ENCODE measurements at places on chromosomes 5 and 9. TPM values are rescaled to one million over a fixed set of nuclear protein-coding genes. Genes with fewer than 3 reads are reported as not detected.
A peak's percentile ranks its signal among the peaks of the same experiment; 100 is the strongest.

GRCh38 chr5:28281351-28281750, 1243.0 kb upstream of the CDH9 start:
- DNase-seq, result no peak
- no peaks in the 10 kb centered on the region for H3K27me3 ChIP-seq
- H3K36me3 ChIP-seq, result no peaks in the 10 kb centered on the region
- no peak overlapping the region for H3K27ac ChIP-seq
- no peak overlapping the region for H3K4me3 ChIP-seq

The CAVIN4 gene
- total RNA-seq, result 0.13 TPM

GRCh38 chr9:124262649-124262972, 4.9 kb downstream of the NEK6 start:
- no peaks in the 10 kb centered on the region for H3K27me3 ChIP-seq
- DNase-seq, result peak; percentile 77
- H3K4me3 ChIP-seq, result no peak overlapping the region
- H3K4me1 ChIP-seq, result peaks cover 36% of the 10 kb centered on the region
- H3K36me3 ChIP-seq, result no peaks in the 10 kb centered on the region
- H3K27ac ChIP-seq, result no peak overlapping the region

GRCh38 chr9:137407590-137408300, 15.2 kb downstream of the EXD3 start:
- no peak overlapping the region for H3K4me3 ChIP-seq
- no peaks in the 10 kb centered on the region for H3K27me3 ChIP-seq
- H3K27ac ChIP-seq, result no peak overlapping the region
- no peaks in the 10 kb centered on the region for H3K36me3 ChIP-seq
- no peak for DNase-seq

DNA sequence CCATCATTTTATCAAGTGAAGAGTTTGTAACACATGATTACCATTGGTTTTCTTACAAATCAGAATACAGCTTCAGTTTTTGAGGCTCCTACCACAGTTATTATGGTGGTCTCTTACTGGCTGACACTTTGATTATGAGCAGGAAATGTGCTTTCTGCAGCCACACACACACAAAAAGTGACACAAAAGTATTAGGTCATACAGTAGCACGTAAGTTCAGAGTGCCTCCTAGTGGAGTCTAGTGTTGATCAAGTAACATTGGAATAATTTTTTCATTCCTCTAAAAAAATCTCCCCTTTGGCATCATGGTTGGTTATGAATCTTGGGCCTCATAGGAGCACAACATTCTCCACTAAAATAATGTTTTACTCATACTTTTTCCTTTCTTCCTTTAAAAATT, 37.6 kb downstream of the PAM start:
- no peak for DNase-seq
- no peak overlapping the region for H3K27ac ChIP-seq
- H3K36me3 ChIP-seq, result no peaks in the 10 kb centered on the region
- H3K4me3 ChIP-seq, result no peak overlapping the region
- no peaks in the 10 kb centered on the region for H3K4me1 ChIP-seq
- H3K27me3 ChIP-seq, result no peaks in the 10 kb centered on the region

GRCh38 chr5:150559701-150560100, 51.8 kb downstream of the NDST1 start:
- H3K27ac ChIP-seq, result no peak overlapping the region
- no peaks in the 10 kb centered on the region for H3K36me3 ChIP-seq
- H3K4me1 ChIP-seq, result peaks cover 2% of the 10 kb centered on the region
- DNase-seq, result no peak
- no peaks in the 10 kb centered on the region for H3K27me3 ChIP-seq
- H3K4me3 ChIP-seq, result no peak overlapping the region

The ARSI gene
- total RNA-seq, result 0.57 TPM

GRCh38 chr9:33837138-33837537, 20.2 kb downstream of the UBE2R2 start:
- H3K27ac ChIP-seq, result no peak overlapping the region
- no peak overlapping the region for H3K4me3 ChIP-seq
- H3K4me1 ChIP-seq, result peaks cover 4% of the 10 kb centered on the region
- H3K27me3 ChIP-seq, result no peaks in the 10 kb centered on the region
- no peak for DNase-seq

- H3K4me1 ChIP-seq, result peaks cover 16% of the 10 kb centered on the region
- peak overlapping the region; percentile 74 for H3K27ac ChIP-seq
- no peaks in the 10 kb centered on the region for H3K36me3 ChIP-seq
- H3K4me3 ChIP-seq, result peak overlapping the region; percentile 77
- no peaks in the 10 kb centered on the region for H3K27me3 ChIP-seq
- peak; percentile 77 for DNase-seq
Observed at GRCh38 chr9:69174616-69175463, 763 bp downstream of the TJP2 start.

DNA sequence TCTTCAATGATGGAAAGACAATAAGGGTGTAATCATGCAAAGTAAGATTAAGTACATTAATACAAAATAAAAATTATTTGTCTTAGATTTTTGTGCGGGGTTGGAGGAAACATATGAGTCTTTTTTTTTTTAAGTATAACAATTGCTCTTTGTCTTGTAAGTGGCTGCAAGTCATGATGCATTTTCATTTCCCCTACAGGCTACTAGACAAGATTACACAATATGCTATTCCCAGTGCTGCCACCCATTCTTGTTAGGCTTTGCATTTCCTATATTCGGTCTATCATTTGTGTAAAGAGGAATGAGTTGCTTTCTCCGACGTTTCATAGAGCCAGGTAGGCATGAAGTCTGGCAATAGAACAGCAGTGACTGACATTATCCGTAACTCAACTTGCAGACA, 294.2 kb upstream of the CYLC2 start:
- no peak overlapping the region for H3K27ac ChIP-seq
- no peaks in the 10 kb centered on the region for H3K27me3 ChIP-seq
- no peak for DNase-seq
- H3K4me1 ChIP-seq, result no peaks in the 10 kb centered on the region

DNA sequence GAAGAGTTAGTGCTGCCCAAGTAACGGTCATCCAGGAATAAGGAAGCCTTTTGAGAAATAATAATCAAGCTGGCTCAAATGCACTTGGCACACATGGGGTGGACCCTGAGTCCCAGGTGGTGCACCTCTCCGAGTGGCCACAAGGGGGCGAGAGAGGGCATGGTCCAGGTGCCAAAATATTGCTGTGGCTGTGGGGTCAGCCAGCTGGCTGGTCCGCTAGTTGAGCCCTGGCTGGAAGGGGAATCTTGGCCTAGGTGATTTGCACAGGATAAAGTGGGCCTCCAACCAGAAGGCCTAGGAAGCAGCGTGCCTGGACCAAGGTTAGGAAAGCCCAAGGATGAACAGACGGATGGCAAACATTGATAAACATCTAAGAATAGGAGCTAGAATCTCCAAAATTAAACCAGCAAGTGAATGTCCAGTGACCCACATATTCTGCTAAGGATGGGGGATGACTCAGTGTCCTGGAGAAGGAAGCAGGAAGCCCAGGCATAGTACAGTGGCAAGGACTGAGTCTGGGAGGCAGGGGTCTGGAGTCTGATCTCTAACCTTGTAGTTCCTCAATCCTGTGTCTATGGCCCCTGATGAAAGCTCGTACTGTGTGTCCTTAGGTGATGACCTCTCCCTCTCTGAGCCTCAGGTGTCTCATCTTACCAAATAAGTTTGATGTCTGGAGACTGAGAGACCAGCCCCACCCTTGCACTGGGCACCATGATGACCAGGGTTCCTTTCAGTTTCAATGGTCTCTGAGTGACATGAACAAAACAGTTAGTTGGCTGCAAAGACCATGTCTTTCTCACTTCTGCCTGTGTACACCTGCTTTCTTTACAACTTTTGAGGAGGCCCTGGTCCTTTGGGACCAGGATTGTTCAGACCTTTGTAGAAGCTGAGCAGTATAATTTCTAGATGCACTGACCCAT, 19.2 kb upstream of the SHB start:
- peaks cover 3% of the 10 kb centered on the region for H3K4me1 ChIP-seq
- H3K27me3 ChIP-seq, result no peaks in the 10 kb centered on the region
- no peaks in the 10 kb centered on the region for H3K36me3 ChIP-seq
- DNase-seq, result peak; percentile 86
- H3K27ac ChIP-seq, result no peak overlapping the region

The C5 gene
- 4.6 TPM for total RNA-seq

DNA sequence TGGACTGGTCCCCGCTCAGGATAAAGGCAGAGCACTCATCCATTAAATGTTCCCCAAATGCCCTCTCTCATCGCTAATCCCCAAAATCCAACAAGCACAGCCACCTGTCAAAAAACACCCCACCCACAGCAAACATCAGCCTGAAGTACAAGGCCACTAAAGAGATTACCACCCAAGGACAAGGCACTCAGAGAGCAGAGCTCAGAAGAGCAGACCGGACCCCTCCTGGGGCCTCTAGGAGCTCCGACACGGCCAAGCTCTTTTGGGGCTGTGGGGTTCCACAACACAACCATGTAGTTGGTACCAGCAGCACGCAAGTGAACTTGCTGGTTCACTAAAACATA, 9.8 kb downstream of the VDAC1 start:
- DNase-seq, result no peak
- peak overlapping the region; percentile 3 for H3K27ac ChIP-seq
- no peaks in the 10 kb centered on the region for H3K27me3 ChIP-seq
- H3K4me1 ChIP-seq, result no peaks in the 10 kb centered on the region

DNA sequence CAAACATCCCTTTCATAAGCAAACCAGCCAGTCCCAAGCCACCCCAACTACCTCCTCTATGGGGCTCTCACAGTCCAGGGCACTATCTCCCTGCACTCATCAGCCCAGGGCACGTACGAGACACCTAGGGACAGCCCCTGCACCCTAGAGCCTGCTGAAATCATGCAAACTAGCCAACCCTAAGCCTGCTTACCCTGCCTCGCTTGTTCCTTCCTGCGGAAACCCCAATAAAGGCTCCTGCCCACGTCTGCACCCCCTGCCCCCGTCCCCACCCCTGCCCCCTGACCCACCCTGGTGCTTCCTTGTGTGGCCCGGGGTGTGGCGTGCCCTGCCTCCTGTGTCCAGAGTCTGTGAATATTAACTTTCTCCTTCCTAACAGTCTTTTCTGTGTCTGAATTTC, 135.9 kb downstream of the GADD45G start:
- no peaks in the 10 kb centered on the region for H3K4me1 ChIP-seq
- no peaks in the 10 kb centered on the region for H3K27me3 ChIP-seq
- H3K27ac ChIP-seq, result no peak overlapping the region

DNA sequence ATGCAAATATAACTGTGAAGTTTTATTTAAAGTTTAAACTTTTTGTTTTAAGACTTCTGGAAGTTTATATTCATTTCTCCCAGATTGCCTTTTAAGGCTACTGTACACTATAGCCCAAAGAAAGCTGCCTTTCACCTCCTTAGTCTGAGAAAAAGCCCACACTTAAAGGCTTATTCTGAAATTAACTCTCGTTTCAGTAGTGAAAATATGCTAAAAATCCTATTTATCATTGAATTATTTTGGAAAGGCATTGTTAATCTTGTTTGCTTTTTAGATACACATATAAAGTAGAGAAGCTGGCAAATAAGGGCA, 3.3 kb upstream of the PURA start:
- H3K27me3 ChIP-seq, result peaks cover 41% of the 10 kb centered on the region
- no peak for DNase-seq
- peaks cover 9% of the 10 kb centered on the region for H3K4me1 ChIP-seq
- H3K36me3 ChIP-seq, result no peaks in the 10 kb centered on the region

- no peak for DNase-seq
- no peak overlapping the region for H3K27ac ChIP-seq
- no peaks in the 10 kb centered on the region for H3K36me3 ChIP-seq
Observed at GRCh38 chr9:74803376-74804017, 84.2 kb downstream of the TRPM6 start.

- DNase-seq, result no peak
- no peaks in the 10 kb centered on the region for H3K36me3 ChIP-seq
- peaks cover 8% of the 10 kb centered on the region for H3K4me1 ChIP-seq
- H3K27ac ChIP-seq, result no peak overlapping the region
- H3K27me3 ChIP-seq, result no peaks in the 10 kb centered on the region
Observed at GRCh38 chr9:120916588-120916987, 10.0 kb downstream of the TRAF1 start.

GRCh38 chr5:168260353-168261226, 30.9 kb upstream of the WWC1 start:
- no peak overlapping the region for H3K27ac ChIP-seq
- no peak overlapping the region for H3K4me3 ChIP-seq

DNA sequence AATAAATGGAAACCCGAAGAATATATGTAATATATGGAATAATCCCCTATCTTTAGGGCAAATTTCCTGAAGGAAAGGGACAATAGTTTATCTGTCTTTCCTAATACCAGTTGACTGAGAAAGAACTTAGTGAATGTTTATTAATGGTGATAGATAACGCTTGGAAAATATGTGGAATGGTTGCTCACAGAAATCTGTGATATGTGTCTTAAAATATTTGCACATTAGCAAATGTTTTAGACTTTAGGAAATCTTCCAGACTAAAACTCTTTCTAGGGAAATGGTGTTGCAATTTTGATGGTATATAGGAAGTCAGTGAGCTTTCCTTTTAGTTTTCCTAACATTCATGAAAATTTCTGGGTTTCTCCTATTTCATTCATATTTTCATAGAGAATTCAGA, 90.4 kb downstream of the PIP5K1B start:
- peaks cover 6% of the 10 kb centered on the region for H3K4me1 ChIP-seq
- DNase-seq, result no peak
- H3K27ac ChIP-seq, result no peak overlapping the region
- H3K36me3 ChIP-seq, result no peaks in the 10 kb centered on the region

DNA sequence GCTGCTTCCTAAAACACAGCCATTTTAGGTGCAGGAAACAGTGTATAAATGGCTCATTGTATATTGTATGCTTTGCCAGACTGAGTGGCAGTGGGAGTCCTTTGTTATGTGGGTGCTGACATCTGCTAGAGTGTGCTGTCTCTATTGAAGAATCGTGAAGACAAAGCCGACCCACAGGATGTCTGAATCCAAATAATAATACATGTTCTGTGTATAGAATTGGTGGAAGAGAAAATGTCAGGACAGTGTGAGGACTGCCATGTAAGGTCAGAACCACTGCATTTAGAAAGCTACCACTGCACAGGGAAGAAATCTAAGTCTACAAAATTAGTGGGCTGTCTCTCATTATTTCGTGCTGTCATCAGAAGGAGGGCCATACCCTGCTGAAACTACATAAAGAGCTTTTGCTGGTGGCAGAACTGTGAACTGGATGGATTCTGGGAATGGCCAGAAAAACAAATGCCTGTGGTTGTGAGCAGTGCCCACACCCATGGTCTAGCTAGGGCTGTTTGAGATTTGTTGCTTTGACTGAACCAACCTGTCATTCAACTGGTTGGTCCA, 2.5 kb downstream of the IL7R start:
- no peaks in the 10 kb centered on the region for H3K27me3 ChIP-seq
- no peaks in the 10 kb centered on the region for H3K36me3 ChIP-seq
- no peak for DNase-seq
- no peak overlapping the region for H3K4me3 ChIP-seq
- no peaks in the 10 kb centered on the region for H3K4me1 ChIP-seq

GRCh38 chr9:79334711-79335110, 237.1 kb upstream of the TLE4 start:
- H3K4me1 ChIP-seq, result no peaks in the 10 kb centered on the region
- no peak overlapping the region for H3K27ac ChIP-seq
- no peaks in the 10 kb centered on the region for H3K36me3 ChIP-seq
- H3K27me3 ChIP-seq, result no peaks in the 10 kb centered on the region
- no peak for DNase-seq

The SLC27A4 gene
- total RNA-seq, result 29.3 TPM

The TMEFF1 gene
- total RNA-seq, result 0.66 TPM
